ENCODE measurements at places on chromosomes 4 and X.
A peak's percentile ranks its signal among the peaks of the same experiment; 100 is the strongest.

DNA sequence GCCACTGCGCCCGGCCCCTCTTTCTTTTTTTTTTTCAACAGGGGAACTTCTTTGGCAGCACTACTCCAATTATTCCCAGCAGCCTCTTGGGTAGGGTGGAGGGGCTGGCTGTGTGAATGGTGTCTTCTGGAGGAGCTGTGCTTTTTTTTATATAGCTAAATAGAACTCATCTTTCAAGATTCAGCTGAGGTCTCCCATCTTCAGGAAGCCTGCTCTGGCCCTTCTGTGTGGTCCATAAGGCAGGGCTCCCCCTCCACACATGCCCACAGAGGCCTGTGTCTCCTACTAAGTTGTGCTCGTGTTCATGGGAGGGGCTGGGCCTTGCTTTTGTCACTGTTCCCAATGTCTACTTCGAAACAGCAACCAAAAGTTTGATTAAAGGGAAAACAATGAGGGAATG lies 116.8 kb downstream of the AFAP1 start:
- no peak for DNase-seq

GRCh38 chrX:143094417-143095023 lies 68.8 kb downstream of the SPANXN4 start:
- no peak for DNase-seq

- no peak for DNase-seq
These were observed 25.8 kb downstream of the DOCK11 start for GRCh38 chrX:118521435-118521834.

DNA sequence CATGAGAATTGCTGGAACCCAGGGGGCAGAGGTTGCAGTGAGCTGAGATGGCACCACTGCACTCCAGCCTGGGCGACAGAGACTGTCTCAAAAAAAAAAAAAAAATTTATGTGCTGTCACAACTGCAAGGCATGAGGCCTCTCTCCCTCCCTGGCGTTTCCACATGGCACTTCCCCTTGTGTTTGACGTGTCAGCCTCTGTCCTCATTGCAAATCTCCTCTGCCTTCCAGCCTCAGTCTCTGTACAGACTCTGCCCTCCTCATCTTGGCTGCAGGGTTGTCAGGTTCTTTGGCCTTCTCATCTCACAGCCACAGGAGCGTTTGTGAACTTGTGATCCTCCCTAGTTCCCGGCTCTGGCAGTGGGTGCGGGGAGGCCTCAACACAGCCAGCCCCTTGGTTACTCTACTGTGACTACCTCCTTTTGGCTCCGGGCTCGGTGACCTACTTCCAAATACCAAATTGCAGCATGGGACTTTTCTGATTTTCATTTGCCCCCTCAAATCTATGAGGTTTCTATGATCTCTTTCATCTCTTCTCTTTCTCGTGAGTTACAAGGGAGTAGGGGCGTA lies 250.0 kb downstream of the CBR4 start:
- no peak for DNase-seq

- DNase-seq = peak; percentile 22
These were observed 607 bp upstream of the SCOC start for GRCh38 chr4:140372751-140373327.

GRCh38 chr4:48588230-48589097 lies 98.4 kb downstream of the ZAR1 start:
- no peak for DNase-seq

GRCh38 chr4:147479786-147480185 lies 1.1 kb upstream of the EDNRA start:
- DNase-seq = no peak

DNA sequence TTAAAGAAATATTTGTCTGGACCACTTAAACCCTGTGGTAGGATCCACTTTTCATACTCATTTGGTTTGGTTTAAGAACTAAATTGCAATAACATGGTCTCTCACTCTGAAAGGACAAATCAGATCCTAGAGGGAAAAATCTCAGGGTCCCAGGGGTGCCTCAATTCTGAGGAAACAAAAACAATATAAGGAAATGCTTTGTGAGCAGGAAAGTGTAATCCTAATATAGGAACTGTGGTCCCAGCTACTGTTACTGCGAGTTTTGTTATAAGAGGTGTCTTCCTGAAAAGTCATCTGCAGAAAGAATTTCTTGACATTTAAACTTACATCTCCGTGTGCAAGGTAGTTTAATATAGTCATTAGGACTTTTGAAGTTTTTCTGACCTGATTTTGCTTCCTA lies 420.1 kb upstream of the LCORL start:
- DNase-seq = no peak

- no peak for DNase-seq
These were observed 17.5 kb downstream of the C4orf33 start for GRCh38 chr4:129113434-129113833.

GRCh38 chrX:1661048-1661921 lies 46.4 kb downstream of the ASMT start:
- DNase-seq = peak; percentile 89

Measured in GM12891 (cell line).